HS-5 (cell line): ENCODE measurements at places on chromosomes 7 and 10.
A peak's percentile ranks its signal among the peaks of the same experiment; 100 is the strongest.

- no peak for DNase-seq
Measured at GRCh38 chr10:71831646-71832552, 19.2 kb downstream of the PSAP start.

GRCh38 chr7:47444376-47445098 lies 137.4 kb downstream of the TNS3 start:
- no peak for DNase-seq

GRCh38 chr7:50851451-50851850 lies 68.8 kb upstream of the GRB10 start:
- no peak for DNase-seq

GRCh38 chr10:123278445-123278844 lies 124.2 kb downstream of the BUB3 start:
- no peak for DNase-seq

DNA sequence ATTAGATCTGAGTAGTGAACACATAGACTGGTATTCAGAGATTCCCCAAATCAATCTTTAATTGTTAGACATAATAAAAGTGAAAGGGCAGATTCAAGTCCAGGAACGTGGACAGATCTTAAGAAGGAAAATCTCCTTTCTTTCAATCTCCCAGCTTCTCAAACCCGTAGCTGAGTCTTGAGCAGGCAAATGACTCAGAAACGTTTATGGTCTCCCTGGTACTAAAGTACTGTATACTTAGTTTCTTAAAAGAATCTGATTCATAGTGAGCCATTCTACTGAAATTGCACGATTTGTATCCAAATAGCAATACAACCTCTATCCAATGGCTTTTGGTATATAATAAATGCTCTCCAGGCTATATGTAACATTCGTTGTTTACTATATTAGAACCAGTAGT lies 140.4 kb upstream of the RHEB start:
- peak; percentile 25 for DNase-seq

DNA sequence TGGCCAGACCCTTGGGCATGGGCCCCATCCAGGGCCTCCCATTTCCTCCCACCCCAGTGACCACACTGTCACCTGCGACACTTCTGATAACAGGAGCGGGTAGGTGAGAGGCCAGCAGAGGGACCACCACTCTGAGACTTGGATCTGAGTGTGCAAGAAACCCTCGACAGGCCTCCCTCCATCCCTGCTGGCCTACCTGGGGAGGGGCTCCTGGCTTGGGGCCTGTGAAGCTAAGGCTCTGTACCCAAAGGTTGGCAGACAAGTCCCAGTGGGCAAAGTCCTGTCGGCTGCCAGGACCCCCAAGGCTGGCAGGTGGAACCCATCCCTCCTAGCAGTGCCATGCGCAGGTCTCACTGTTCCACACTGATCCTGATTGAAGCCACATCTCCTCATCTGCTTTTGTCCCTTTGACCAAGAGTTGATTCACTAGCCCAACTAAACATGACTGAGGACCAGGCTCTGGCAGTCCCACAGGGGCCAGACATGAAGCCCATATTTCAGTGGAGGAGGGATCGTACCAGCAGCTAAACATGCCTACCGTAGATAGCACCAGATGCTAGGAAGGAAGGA lies 1.2 kb upstream of the PGAM2 start:
- no peak for DNase-seq

GRCh38 chr10:113872139-113873030 lies 17.9 kb downstream of the NHLRC2 start:
- DNase-seq = no peak

DNA sequence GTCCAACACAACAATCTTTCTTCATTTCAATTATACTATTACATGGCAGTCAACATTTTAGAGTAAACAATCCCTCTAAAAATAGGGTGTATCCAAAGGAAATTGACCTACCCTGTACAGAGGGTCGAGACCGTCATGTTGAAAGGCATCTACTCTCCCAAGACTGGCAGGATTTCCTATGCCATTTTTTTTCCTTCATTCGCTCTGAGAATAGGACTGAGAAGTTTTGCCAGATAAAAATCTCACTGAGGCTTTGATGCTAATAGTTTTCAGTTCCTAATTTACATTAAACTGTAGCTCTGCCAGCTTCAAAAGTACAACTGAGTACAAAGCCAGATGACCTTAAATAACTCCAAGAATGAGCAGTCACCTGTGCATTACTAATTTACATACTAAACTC lies 84.5 kb upstream of the SEMA3C start:
- DNase-seq = no peak

GRCh38 chr7:70886547-70886946 lies 245.4 kb upstream of the GALNT17 start:
- no peak for DNase-seq

DNA sequence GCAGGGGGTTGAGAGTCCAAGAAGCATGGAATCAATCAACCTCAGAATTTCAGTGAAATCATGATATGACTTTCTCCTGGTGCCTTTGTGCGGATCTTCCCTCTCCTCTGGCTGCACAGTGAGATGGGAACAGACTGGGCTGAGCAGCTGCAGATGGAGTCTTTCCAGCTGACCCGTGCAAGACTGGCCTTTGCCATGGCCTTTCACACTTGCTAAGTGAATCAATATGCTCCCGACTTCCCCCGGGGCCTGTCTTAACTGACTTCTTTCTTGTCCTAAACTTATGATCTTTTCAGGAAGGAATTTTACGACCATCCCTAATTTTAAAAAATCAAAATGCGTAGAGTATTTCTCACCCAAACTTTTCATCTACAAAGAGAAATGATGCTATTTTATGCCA lies 469.9 kb downstream of the GALNT17 start:
- no peak for DNase-seq

DNA sequence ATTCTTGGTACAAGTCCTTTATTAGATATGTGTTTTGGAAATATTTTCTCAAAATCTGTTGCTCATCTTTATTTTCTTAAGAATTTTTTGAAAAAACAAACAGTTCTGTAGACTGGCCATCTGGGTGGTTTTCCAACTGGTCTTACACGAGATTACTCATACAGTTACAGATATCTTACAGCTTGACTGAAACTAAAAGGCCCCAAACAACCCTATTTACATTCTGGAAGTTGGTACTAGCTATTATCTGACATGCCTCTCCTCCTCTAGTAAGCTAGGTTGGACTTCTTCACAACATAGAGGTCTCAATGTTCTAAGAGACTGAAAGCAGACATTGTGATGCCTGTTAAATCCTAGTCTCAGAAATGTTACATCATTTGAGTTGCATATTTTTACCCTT lies 52.0 kb downstream of the ZNF22 start:
- DNase-seq = no peak

DNA sequence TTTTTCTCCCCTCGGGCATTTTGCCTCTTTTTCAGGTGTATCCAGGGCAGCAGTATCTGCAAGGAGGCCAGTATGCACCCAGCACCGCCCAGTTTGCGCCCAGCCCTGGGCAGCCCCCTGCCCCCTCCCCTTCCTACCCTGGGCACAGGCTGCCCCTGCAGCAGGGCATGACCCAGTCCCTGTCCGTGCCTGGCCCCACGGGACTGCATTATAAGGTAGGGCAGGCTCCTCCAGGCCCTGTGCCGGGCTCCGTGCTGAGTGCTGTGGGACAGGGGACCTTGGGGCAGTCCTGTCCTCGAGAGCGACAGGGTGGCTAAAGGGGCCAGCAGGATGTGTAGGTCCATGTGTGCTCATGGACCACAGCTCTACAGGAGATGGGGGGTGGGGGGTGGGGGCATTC lies 10.6 kb downstream of the ZMIZ2 start:
- DNase-seq = no peak

- DNase-seq = no peak
Measured at GRCh38 chr7:22251281-22251680, 105.7 kb downstream of the RAPGEF5 start.

GRCh38 chr10:132817701-132818211 lies 31.8 kb upstream of the NKX6-2 start:
- no peak for DNase-seq

DNA sequence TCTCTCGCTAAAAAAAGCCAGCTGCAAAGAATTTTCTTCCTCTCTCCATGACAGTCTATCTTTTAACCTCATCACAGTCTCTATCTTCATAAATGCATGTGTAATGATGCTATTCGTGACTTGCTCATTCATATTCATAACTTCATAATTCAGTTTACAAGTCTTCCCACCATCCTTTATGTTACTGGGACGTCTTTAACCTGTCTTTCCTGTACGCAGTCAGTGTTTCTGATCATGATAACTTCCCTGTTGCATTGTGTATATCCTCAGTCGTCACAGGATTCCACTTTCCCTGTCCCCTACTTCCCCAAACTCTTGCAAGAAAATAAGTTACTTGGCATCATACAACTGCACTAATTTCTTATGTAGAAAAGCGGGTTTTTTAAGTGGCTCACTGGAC lies 165.6 kb upstream of the ASAH2 start:
- DNase-seq = no peak

DNA sequence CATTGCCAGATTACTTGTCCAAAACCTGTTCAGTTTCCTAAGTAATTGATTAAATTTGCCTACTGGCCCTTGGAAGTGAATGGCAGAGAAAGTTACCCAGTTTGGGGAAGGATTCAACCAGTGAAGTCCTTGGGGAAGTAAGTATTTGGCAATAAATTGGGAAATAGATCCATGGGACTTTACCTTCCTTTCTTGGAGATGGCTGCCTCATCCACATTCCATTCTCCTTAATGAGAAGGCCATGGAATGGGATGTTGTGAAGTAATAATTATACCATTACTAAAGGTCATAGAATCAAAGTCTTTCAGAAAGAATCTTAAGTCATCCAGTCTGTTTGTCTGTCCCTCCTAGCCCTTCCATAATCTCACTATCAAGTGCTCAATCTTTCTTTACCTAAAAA lies 4.5 kb upstream of the COPG2 start:
- DNase-seq = no peak

- DNase-seq = no peak
Measured at GRCh38 chr10:124401633-124402032, 17.1 kb downstream of the OAT start.

DNA sequence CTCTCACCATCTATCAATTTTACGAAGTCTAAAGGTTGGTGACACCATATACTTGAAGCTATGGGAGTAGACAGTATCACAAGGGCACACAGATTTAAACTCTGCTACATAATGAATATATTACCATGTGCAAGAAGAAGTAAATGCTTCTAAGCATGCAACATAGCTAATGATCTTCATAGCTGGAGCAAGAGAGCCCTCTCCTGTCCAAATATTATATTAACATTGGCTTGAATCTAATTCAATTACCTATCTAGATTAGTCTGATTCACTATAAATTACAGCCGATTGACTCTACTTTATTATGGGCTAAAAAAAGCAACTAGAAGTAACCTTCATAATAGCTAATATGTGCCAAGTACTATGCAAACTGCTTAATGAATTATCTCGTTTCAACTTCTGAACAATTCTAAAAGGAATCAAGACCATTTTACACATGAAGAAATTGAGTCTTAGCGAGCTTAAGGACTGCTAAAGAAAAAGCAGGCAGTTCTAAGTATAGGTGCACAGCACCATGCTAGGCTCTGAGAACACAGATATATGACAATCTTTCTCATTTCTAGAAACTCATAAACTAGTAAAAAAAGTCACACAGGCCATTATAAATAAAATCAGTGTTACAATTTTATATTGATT lies 21.9 kb downstream of the FRA10AC1 start:
- no peak for DNase-seq

DNA sequence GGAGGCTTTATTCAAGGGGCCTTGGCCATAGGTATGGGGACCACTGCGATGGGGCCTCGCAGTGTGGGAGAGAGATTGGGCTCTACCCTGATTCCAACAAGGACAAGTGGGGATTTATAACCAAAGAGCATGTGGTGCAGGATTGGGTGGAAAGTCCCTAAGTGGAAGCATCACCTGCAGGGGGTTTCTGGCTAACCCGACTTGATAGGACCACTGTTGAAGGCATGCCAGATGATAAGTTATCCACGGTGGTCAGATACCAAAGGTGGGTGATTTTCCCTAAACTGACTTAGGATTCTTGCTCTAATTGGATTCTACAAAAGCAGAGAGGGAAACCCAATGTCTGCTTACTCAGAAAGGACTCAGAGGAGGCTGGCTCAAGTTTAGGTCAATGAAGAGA lies 429.6 kb upstream of the LRGUK start:
- DNase-seq = no peak

DNA sequence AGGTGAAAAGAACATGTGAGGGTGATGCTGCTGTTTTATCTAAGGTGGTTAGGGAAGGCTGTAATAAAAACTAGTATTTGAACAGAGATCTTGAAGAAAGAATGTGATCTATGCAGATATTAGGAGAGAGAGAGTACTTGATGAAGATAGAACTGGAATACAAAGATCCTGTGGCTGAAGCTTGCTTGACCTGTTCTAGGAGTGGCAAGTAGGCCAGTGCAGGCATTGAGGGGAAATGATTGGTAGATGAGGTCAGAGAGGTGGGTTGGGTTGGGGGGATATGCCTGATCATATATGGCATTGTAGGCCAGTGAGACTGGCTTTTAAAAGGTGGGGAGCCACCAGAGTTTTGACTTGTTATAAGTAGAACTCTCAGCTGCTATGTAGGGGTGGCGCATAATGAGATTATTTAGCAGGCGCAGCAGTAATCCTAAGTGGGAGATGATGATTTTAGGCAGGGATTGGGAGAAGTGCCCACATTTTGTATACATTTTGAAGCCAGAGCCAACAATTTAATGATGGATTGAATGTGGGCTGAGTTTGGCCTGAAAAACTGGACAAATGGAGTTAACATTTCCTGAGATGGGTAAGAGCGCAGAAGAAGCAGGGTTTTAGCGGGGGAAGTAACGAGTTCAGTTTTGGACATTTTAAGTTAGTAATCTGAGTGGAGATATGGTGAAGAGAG lies 8.2 kb downstream of the CCSER2 start:
- no peak for DNase-seq

DNA sequence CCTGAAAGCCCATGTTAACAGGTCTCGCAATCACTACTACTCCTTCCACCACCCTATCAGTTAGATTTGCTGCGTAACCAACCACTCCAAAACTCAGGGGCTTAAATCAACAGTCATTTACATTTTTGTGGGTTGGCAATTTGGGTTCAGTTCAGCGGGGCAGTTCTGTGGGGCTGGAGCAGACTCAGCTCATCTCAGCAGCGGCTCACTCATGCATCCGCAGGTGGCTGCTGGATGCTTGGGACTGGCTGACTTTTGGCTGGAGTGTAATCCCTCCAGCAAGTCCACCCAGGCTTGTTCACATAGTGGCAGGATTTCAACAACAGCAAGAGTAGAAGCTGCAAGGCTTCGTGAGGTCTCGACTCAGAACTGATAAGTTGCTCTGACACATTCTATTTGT lies 79.2 kb downstream of the NEUROD6 start:
- DNase-seq = no peak

- DNase-seq = no peak
Measured at GRCh38 chr10:54749623-54750022, 51.4 kb downstream of the PCDH15 start.

GRCh38 chr7:10706875-10707493 lies 266.7 kb upstream of the PHF14 start:
- no peak for DNase-seq

- DNase-seq = no peak
Measured at GRCh38 chr10:30039567-30039966, 19.8 kb downstream of the JCAD start.
